Effector memory CD8-positive, alpha-beta T cell (primary cell): ENCODE measurements at places on chromosomes 2 and 18.

DNA sequence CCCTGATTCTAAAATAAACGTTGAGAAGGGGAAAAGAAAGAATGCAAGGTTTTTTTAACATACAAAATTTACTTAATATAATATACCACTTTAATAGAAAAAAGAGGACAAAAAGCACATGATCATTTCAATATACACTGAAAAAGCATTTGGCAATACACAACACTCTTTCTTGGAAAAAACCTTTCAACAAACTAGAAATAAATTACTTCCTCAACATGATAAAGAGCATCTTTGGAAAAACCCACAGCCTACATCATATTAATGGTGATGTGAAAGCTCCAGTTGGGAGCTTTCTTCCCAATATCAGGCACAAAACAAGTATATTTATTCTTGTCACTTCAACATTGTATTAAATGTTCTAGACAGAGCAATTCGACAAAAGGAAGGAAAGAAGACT, 3.0 kb upstream of the POLR1B start:
- H3K4me1 ChIP-seq: peaks cover 15% of the 10 kb centered on the region
- no peaks in the 10 kb centered on the region for H3K36me3 ChIP-seq
- H3K27me3 ChIP-seq: no peaks in the 10 kb centered on the region
- H3K27ac ChIP-seq: no peak overlapping the region

GRCh38 chr2:225065882-225066281, 23.6 kb upstream of the DOCK10 start:
- no peak overlapping the region for H3K27ac ChIP-seq
- no peak for DNase-seq
- H3K27me3 ChIP-seq: no peaks in the 10 kb centered on the region
- H3K36me3 ChIP-seq: no peaks in the 10 kb centered on the region

DNA sequence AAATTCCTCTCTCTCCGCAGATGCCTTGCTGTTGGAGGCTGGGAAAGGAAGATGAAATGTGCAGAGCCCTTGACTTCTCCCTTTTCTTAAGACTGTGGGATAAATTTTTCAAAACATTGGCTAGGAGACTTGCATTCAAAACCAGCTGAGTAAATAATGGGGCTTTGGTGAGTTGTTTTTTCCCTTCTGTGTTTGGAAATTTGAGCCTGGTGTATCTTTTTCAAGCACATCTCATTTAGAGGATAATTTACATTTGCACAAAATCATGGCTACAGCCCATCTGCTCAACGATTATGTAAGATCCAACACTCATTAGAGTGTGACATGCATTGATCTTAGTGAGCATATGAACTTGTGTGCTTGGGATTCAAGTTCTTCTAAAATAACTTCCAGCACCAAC, 112.1 kb upstream of the ATP8B1 start:
- H3K36me3 ChIP-seq: no peaks in the 10 kb centered on the region
- H3K4me3 ChIP-seq: no peak overlapping the region
- DNase-seq: no peak

DNA sequence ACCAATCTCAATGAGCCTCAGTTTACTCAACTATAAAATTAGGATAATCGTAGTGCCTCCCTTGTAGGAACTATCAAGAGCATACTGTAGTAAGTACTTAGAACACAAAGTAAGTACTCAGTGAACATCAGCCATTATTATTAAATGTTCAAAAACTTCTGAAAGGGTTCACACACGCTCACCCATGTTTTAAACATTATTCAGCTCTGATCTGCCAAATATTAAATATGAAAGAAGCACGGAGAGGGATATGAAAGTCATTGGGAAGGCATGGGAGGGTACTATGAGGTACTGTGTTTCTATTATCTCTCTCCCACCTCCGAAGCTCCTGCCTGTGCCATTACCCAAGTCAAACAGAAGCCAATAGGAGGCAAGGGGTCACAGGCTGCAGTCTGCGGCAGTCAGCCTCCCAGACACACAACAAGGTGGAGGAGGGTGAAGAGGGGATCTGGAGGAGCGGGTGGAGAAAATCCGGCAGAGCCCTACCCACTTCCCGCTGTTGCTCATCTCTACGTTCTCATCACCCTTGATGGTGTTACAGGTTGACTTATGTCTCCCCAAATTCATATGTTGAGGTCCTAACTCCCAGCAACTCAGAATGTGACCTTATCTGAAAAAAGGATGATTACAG, 2.0 kb upstream of the TBC1D8 start:
- no peak for DNase-seq
- no peak overlapping the region for H3K27ac ChIP-seq
- peak overlapping the region; percentile 81 for H3K4me3 ChIP-seq

DNA sequence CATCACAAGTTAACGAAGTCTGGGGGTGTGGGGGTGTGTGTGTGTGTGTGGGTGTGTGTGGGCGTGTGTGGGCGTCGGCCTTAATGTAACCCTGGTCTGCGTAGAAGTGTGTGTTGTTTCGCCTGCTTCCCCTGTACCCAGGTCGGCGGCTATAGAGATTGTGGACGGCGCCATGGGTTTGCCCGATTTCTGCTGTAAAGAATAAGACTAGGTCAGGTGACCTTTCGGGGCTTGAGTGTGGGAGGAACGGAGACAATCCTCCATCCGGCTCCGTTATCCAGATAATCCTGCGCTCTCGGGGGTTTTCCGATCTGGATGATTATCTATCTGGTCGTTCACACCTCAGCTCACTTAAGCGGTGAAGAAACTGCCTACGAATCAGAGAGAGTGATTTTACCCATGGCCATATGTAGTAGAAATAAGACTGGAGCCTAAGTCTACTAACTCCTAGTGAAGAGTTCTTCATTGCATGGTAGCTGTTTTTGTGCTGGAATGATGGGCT, 543 bp downstream of the HADHB start:
- peak overlapping the region; percentile 99 for H3K4me3 ChIP-seq
- H3K27me3 ChIP-seq: no peaks in the 10 kb centered on the region

GRCh38 chr2:176128982-176129796, at the start of gene HOXD8:
Gene HOXD8 (plus strand): TSS chr2:176129705. CDS start chr2:176130367, 662 bp downstream.
- H3K27ac ChIP-seq: peak within 1 kb of the TSS; percentile 78
- peaks cover 89% of the 10 kb centered on the region for H3K27me3 ChIP-seq
- peaks cover 55% of the 10 kb centered on the region for H3K36me3 ChIP-seq
- H3K4me1 ChIP-seq: peaks cover 19% of the 10 kb centered on the region

- no peak for DNase-seq
Observed at GRCh38 chr2:166282154-166282553, 93.6 kb downstream of the SCN9A start.

GRCh38 chr2:19319698-19320097, 38.7 kb downstream of the OSR1 start:
- no peak overlapping the region for H3K4me3 ChIP-seq
- H3K36me3 ChIP-seq: no peaks in the 10 kb centered on the region
- no peak overlapping the region for H3K27ac ChIP-seq
- no peaks in the 10 kb centered on the region for H3K27me3 ChIP-seq
- DNase-seq: no peak

DNA sequence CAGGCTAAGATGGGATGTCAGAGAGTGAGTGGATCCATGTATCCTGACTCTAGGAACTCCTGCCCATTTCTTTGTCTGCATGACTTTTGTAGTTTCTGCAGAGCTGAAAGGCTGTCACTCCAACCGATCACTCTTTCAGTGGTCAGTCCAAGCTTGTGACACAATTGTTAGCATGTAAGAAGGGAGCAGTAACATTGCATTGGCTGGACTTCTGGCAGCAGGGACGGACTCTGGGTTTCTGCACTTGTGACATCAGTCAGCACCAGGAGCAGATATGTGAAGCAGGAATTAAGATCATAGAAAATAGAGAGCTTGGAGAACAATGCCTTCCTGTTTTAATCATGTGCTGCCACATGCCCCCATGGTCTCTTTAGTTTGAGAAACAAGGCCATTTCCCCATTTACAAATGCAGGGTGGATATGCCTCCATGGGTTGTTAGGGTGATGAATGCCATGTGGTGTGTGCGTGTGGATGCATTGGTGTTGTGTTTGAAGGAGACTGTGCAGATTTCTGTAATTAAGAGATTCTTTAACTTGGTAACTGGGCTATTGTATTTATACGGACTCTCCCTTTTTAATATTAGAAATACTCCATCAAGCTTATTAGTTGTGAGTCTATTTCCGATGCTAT, 214.3 kb upstream of the EPHA4 start:
- no peaks in the 10 kb centered on the region for H3K27me3 ChIP-seq
- no peaks in the 10 kb centered on the region for H3K4me1 ChIP-seq
- no peak for DNase-seq
- H3K4me3 ChIP-seq: no peak overlapping the region

DNA sequence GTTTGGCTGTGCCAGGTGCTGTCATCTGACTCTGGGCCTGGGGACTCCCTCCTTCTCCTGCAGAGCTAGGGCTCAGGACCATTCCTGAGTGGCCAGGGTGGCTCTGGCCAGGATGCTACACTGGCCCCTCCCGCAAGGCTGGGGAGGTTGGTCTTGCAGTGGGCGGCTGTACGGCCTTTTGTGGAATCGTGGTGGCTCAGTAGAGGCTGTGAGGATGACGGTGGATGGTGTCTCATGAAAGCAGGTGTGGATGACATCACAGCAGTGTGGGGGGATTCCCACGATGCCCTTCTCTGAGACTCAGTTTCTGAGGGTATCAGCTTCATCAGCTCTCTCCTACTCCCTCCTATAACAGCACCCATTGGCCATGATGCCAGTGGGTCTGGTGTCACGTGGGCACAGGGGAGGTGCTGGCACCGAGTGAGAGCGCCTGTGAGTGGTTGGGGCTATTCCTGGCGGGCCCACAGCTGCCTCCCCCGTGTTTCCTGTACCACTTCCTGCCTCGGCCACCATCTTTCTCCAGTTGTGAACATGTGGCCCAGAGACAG, 144.2 kb upstream of the HDAC4 start:
- peaks cover 17% of the 10 kb centered on the region for H3K27me3 ChIP-seq
- peaks cover 5% of the 10 kb centered on the region for H3K36me3 ChIP-seq
- DNase-seq: peak; percentile 46
- peaks cover 35% of the 10 kb centered on the region for H3K4me1 ChIP-seq
- peak overlapping the region; percentile 56 for H3K4me3 ChIP-seq

GRCh38 chr18:46562674-46563192, 94.3 kb downstream of the LOXHD1 start:
- H3K4me1 ChIP-seq: peaks cover 2% of the 10 kb centered on the region
- H3K27ac ChIP-seq: no peak overlapping the region
- DNase-seq: no peak
- peaks cover 83% of the 10 kb centered on the region for H3K27me3 ChIP-seq

DNA sequence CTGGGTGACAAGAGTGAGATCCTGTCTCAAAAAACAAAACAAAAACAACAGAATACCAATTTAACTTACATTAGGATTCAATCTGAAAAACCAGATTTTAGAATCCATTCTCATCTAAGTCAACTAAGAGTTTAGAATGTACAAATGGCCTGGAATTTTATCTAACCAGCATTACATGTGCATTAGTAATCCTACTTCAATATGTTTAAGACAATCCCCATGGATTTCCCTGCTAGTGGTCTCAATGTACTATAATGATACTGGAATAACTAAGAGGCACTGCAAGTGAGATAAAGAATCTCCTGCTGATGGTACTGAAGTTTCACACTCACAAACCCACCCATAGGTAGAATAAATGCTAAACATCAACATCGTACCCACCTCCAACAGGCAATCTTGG, 53.9 kb upstream of the DNER start:
- H3K36me3 ChIP-seq: peaks cover 88% of the 10 kb centered on the region
- no peak overlapping the region for H3K4me3 ChIP-seq
- H3K27ac ChIP-seq: no peak overlapping the region

DNA sequence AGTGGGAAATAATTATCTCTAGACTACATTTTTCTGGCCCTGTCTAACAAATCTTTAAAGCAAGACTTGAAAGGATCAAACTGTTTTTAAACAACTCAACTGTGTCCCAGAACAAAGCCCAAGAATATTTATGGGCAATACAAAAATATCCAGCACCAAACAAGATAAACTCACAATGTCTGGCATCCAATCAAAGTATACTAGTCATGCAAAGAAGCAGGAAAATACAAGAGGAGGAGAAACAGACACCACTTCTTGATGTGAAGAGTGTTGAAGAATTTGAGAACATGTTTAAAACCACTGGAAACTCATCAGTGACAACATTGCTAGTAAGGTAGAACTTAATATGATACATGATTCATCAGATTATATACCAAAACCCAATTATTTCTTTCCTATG, 66.1 kb upstream of the CDC42EP3 start:
- peaks cover 3% of the 10 kb centered on the region for H3K36me3 ChIP-seq
- no peaks in the 10 kb centered on the region for H3K4me1 ChIP-seq
- H3K27me3 ChIP-seq: no peaks in the 10 kb centered on the region
- no peak overlapping the region for H3K4me3 ChIP-seq
- H3K27ac ChIP-seq: no peak overlapping the region
- no peak for DNase-seq

GRCh38 chr2:144020047-144020446, 499.9 kb downstream of the ZEB2 start:
- H3K4me3 ChIP-seq: no peak overlapping the region
- H3K27me3 ChIP-seq: no peaks in the 10 kb centered on the region
- DNase-seq: no peak

- peaks cover 6% of the 10 kb centered on the region for H3K4me1 ChIP-seq
- no peak overlapping the region for H3K4me3 ChIP-seq
- no peak for DNase-seq
- no peaks in the 10 kb centered on the region for H3K27me3 ChIP-seq
- H3K36me3 ChIP-seq: no peaks in the 10 kb centered on the region
Observed at GRCh38 chr2:18903750-18904149, 314.4 kb upstream of the NT5C1B start.

- H3K36me3 ChIP-seq: no peaks in the 10 kb centered on the region
- H3K27ac ChIP-seq: no peak overlapping the region
- no peaks in the 10 kb centered on the region for H3K4me1 ChIP-seq
- no peak for DNase-seq
Observed at GRCh38 chr2:58925676-58926081, 684.6 kb upstream of the FANCL start.

GRCh38 chr2:170816504-170817092, at the start of gene GAD1:
Gene GAD1 (plus strand): TSS chr2:170816887. CDS start chr2:170818592, 1,705 bp downstream.
- no peak for DNase-seq
- H3K4me3 ChIP-seq: peak within 1 kb of the TSS; percentile 76
- H3K27me3 ChIP-seq: peaks cover 79% of the 10 kb centered on the region
- H3K36me3 ChIP-seq: peaks cover 17% of the 10 kb centered on the region
- H3K4me1 ChIP-seq: peaks cover 37% of the 10 kb centered on the region

DNA sequence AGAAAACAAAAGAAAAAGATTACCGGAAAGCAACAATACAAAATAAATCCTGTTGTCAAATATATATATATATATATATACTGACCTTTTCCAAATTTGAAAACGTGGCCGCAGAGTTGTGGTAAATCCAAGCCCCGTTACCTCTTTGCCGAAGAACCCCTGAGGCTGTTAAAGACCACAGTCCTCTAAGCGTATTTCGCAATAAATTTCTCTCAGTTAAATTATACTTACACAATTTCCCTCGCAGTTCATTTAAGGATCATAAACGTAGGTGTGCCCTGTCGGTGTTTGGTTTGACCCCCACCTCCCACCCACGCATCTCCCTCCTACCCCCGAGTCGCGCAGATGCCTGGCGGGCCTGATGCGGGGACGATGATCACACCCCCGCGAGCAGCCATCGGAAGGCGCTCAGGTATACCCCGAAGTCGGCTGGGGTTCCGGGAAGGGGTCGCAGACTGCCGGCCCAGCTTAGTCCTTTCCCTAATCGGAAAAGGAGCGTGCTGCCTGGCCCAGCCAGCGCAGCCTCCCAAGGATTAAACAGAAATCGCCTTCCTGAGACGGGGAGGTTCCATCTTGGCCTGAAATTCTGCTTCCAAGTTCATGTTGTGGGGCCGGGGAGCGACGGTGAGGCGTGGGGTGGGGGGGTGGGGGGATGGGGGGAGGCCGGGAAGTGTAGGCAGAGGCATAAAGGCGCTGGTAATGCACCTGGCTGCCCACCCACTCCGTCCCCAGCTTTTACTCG, 2.9 kb upstream of the MEIS1 start:
- peaks cover 58% of the 10 kb centered on the region for H3K27me3 ChIP-seq
- H3K4me1 ChIP-seq: peaks cover 24% of the 10 kb centered on the region
- no peak overlapping the region for H3K27ac ChIP-seq
- DNase-seq: no peak
